Anterior cingulate cortex (tissue), 58 donors: ENCODE measurements at places on chromosomes 2 and 18.

GRCh38 chr2:36369716-36370115 is 14.1 kb downstream of the CRIM1 start:
- no peak for DNase-seq

DNA sequence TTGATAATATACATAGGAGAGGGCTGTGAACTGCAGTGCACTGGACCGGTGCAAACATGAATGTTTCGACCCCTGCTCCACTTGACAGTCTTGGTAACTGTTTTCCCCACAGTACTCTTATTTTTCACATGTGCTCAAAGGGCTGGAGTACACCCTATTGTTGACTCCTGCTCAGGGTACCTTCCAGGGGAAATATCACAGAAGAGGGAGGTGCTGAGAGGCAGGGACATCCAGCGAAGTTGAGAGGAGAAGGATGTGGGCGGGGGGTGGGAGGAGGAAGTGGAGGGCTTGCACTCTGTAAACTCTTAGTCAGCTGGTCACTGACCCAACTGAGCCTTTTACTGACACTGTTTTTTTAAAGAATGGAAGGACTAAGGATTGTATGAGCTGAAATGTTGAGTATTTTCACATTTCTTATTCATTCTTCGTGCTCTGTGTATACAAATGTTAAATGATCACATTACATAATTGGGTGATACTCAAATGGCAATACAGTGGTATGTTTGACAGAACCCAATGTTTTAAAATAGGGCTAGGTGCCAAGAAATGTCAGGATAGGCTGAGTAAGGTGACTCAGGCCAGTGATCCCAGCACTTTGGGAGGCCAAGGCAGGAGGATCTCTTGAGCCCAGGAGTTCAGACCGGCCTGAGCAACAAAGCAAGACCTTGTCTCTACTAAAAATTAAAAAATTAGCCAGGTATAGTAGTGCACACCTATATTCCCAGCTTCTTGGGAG is 10.0 kb downstream of the INPP4A start:
- no peak for DNase-seq

GRCh38 chr2:100426384-100426720 is 8.9 kb upstream of the CHST10 start:
- no peak for DNase-seq

GRCh38 chr18:54720620-54721019 is 107.7 kb upstream of the RAB27B start:
- DNase-seq, result no peak

GRCh38 chr2:18614041-18614440 is 24.7 kb upstream of the NT5C1B start:
- DNase-seq, result no peak

- DNase-seq, result no peak
Measured at GRCh38 chr2:127392828-127393578, 5.2 kb upstream of the MAP3K2 start.

DNA sequence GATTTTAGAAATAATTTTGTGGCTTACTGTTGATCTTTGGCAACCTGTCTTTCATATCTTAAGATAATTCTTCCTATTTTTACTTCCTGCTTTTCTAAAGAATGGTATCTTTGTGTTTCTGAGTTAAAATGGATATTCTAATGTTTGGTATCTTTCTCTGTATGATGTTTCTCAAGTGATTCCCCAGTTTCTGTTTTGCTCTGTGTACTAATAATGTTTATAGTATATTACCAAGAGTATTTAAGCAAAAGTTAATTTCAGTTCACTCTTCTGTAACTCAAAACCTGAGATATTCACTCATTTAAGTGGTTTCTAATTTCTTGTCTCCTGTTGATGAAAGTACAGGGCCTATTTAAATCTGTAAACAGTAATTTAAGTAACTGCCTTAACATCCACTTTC is 58.3 kb downstream of the CCDC150 start:
- no peak for DNase-seq
